ENCODE measurements at places on chromosomes 6 and 20. TPM values are rescaled to one million over a fixed set of nuclear protein-coding genes. Genes with fewer than 3 reads are reported as not detected.

PRPH2 gene
- total RNA-seq = not detected

CD93 gene
- total RNA-seq = 45.4 TPM

LKAAEAR1 gene
- total RNA-seq = not detected

TSBP1 gene
- total RNA-seq = not detected

FILIP1 gene
- 3.2 TPM for total RNA-seq

TFAP2D gene
- not detected for total RNA-seq

SOX18 gene
- 57.2 TPM for total RNA-seq

PAK5 gene
- total RNA-seq = 0.25 TPM

BMP6 gene
- 3.2 TPM for total RNA-seq

EPB41L2 gene
- 96.7 TPM for total RNA-seq

- H3K4me1 ChIP-seq = peaks cover 46% of the 10 kb centered on the region
- peak overlapping the region; percentile 98 for H3K27ac ChIP-seq
- H3K27me3 ChIP-seq = no peaks in the 10 kb centered on the region
- peak overlapping the region; percentile 22 for H3K4me3 ChIP-seq
- H3K36me3 ChIP-seq = peaks cover 52% of the 10 kb centered on the region
Measured at GRCh38 chr6:134169871-134170486, 117.6 kb upstream of the SLC2A12 start.

GRCh38 chr20:57781901-57782300 lies 72.1 kb upstream of the PMEPA1 start:
- no peak overlapping the region for H3K4me3 ChIP-seq
- DNase-seq = no peak
- H3K27me3 ChIP-seq = no peaks in the 10 kb centered on the region
- H3K36me3 ChIP-seq = no peaks in the 10 kb centered on the region

DNA sequence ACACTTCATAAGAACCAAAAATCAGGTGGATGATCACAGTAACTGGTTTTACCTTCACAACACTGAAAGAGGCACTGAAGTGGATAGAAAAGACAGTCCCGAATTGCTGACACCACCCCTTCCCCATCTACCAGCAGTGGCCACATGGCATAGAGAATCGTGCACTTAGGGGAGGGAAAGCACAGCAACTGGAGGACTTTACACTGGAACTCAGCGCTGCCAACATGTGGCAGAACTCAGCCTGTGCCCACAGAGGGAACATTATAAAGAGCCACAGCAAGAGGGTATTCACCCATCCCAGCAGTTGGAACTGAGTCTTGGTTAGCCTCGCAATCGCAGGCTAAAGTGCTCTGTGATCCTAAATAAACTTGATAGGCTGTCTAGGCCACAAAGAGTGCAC lies 6.5 kb upstream of the KIAA1586 start:
- H3K4me1 ChIP-seq = no peaks in the 10 kb centered on the region
- no peak for DNase-seq
- H3K27ac ChIP-seq = no peak overlapping the region
- H3K36me3 ChIP-seq = no peaks in the 10 kb centered on the region
- H3K27me3 ChIP-seq = no peaks in the 10 kb centered on the region

DNA sequence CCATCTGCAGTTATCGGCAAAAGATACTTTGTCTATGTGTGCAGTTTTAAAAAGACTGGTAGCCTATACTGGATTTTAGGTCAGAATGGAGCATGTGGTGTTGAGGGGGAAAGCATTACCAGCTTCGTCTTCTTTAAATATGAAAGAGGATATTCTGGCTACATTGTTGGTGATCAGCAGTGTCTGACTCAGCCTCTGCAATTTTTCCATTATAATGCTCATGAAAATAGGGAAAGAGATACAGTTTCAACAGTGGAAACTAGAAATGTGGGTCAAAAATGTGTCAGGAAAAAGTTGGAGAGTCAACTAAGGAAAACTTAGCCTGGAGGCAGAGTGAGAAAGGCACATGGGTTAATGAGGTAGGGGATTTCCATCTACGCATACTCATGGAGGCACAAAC lies 45.2 kb downstream of the HDGFL1 start:
- no peak overlapping the region for H3K27ac ChIP-seq
- no peak for DNase-seq
- peaks cover 13% of the 10 kb centered on the region for H3K4me1 ChIP-seq
- no peak overlapping the region for H3K4me3 ChIP-seq

DNA sequence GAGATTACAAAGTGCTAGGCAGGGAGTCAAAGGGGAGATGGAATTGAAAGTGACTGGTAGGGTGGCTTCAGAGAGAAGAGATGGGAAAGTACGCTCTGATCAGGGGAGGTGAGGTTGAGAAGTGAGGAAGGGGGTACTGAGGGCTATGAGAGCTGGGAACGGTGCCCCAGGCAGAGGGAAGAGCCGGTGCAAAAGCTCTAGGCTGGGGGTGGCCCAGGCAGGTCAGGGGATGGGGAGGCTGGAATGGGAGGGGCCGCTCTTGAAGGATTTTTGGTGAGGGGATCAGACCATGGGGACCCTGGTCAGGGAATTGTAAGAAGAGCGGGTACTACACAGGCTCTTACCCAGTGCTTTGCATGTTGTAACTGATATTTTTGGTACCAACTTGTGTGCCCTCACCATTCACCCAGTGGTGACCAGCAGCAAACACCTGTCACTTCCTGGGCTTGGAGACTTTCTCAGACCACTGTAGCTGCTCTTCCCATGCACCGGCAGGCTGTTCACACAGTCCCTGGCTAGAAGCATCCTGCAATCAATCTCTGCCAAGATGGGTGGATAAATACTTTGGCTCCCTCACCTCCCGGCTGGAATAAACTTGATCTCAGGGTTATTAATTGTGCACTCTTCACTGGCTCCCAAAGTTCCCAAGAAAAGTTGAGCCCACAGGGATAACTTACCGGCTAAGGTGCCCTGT lies 24.0 kb downstream of the PCK1 start:
- H3K36me3 ChIP-seq = no peaks in the 10 kb centered on the region
- DNase-seq = no peak
- no peak overlapping the region for H3K27ac ChIP-seq
- H3K27me3 ChIP-seq = no peaks in the 10 kb centered on the region

GRCh38 chr20:50870561-50871161 lies 60.6 kb downstream of the ADNP start:
- H3K36me3 ChIP-seq = no peaks in the 10 kb centered on the region
- H3K27me3 ChIP-seq = no peaks in the 10 kb centered on the region
- DNase-seq = no peak
- no peaks in the 10 kb centered on the region for H3K4me1 ChIP-seq
- H3K27ac ChIP-seq = no peak overlapping the region

- no peaks in the 10 kb centered on the region for H3K4me1 ChIP-seq
- H3K27ac ChIP-seq = no peak overlapping the region
- H3K27me3 ChIP-seq = no peaks in the 10 kb centered on the region
- no peaks in the 10 kb centered on the region for H3K36me3 ChIP-seq
- H3K4me3 ChIP-seq = no peak overlapping the region
Measured at GRCh38 chr6:115728171-115728570, 332.5 kb downstream of the FRK start.

- peak overlapping the region; percentile 13 for H3K4me3 ChIP-seq
- H3K27me3 ChIP-seq = no peaks in the 10 kb centered on the region
Measured at GRCh38 chr20:51456511-51457509, 85.7 kb downstream of the NFATC2 start.

DNA sequence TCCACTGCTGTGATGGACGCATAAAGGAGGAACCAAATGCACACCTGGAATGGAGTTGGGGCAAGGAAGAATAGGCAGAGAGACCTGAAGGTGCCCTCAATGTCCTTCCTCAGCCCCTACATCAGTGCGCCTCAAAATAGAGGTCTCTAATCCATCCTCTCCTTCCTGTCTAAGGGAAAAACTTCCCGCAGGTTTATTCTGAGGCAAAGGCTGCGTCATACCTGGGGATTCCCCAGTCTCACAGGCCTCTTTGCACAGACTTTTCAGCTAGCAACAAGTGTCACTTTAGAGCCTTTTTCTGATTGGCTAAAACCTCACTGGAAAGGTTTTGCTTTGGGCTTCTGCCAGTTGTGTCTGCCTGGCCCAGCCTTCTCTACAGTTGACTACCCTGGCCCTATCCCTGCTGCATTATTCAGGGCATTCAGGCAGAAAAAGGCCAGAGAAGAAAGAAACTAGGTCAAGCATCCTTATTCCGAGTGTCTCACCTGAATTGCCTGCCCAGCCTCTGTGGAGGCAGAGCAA lies 1.8 kb upstream of the HLA-DQB1 start:
- no peaks in the 10 kb centered on the region for H3K36me3 ChIP-seq
- no peaks in the 10 kb centered on the region for H3K4me1 ChIP-seq
- no peak overlapping the region for H3K4me3 ChIP-seq
- H3K27ac ChIP-seq = no peak overlapping the region

GRCh38 chr6:21527731-21528130 lies 65.8 kb upstream of the SOX4 start:
- H3K4me3 ChIP-seq = no peak overlapping the region
- H3K27me3 ChIP-seq = no peaks in the 10 kb centered on the region

DNA sequence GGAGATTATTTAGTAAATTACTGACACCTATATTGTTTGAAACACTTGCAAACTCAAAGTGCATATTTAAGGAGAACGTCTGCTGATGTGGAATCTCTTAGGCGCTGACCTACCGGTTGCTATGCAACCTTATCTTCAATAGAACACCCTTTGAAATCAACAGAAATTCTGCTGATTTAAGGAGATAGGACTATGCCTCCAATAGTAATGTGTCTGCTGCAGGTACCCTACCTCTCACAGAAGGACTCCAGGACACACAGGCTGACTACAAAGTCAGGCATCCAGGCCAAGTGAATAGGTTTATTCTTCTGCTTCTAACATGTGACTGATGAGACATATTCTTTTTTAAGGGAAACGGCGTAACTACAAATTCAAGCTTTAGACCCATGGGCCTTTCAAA lies 311.7 kb downstream of the CBLN4 start:
- H3K27me3 ChIP-seq = no peaks in the 10 kb centered on the region
- DNase-seq = no peak
- no peak overlapping the region for H3K4me3 ChIP-seq
- no peak overlapping the region for H3K27ac ChIP-seq

GRCh38 chr20:3689978-3690377 lies 8.2 kb upstream of the ADAM33 start:
- H3K4me1 ChIP-seq = peaks cover 26% of the 10 kb centered on the region
- no peak overlapping the region for H3K27ac ChIP-seq
- no peaks in the 10 kb centered on the region for H3K36me3 ChIP-seq
- H3K4me3 ChIP-seq = no peak overlapping the region
- no peak for DNase-seq

- no peaks in the 10 kb centered on the region for H3K4me1 ChIP-seq
- H3K4me3 ChIP-seq = no peak overlapping the region
- H3K36me3 ChIP-seq = no peaks in the 10 kb centered on the region
- no peaks in the 10 kb centered on the region for H3K27me3 ChIP-seq
- no peak for DNase-seq
Measured at GRCh38 chr20:17093782-17094181, 133.1 kb upstream of the PCSK2 start.

- H3K27me3 ChIP-seq = no peaks in the 10 kb centered on the region
- H3K4me1 ChIP-seq = no peaks in the 10 kb centered on the region
- no peak overlapping the region for H3K27ac ChIP-seq
- H3K4me3 ChIP-seq = no peak overlapping the region
Measured at GRCh38 chr6:161401587-161402309, 127.9 kb upstream of the AGPAT4 start.

GRCh38 chr6:105691081-105691480 lies 288.2 kb upstream of the PREP start:
- H3K27me3 ChIP-seq = no peaks in the 10 kb centered on the region
- no peak overlapping the region for H3K4me3 ChIP-seq
- H3K27ac ChIP-seq = no peak overlapping the region
- H3K4me1 ChIP-seq = peaks cover 18% of the 10 kb centered on the region
- H3K36me3 ChIP-seq = no peaks in the 10 kb centered on the region

DNA sequence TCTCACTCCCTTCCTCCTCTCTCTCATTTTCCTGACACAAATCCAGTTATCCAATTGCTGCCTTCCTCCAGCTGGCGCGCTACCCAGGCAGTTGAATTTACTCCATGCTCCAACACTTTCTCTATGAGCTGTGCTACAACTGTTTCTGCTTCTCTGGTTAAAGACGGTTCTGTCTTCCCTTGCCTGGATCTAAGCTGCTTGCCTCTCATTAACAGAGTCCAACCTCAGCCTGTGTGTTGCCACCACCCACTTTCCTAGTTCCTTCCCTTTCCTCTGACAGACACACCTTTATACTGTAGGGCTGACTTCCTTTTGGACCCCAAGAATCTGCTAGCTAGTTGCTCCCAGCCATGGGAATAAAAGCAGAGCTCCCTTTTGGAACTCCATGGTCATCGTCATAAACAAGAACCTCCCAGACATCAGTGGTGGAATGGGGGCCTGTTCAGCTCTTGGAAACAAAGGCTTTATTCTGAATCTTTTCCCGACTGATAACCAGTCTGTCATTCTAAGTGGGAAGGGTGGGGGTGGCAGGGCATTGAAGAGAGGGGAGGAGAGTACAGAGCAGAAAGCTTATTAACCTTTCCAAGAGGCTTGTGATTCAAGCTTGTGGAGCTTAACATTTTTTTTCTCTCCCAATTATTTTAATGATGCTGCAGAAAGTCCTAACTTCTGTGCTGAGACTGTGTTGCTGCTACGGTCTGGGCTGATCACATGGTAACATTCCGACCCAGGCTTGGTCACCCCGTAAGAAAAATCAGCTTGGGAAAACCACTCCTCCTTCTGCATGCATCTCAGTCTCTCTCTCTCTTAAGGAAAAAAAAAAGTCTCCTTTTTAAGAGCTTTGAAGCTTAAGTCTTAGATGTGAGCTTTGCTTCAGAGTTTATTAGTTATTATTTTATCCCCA lies 31.3 kb upstream of the BMP2 start:
- no peak overlapping the region for H3K4me3 ChIP-seq
- H3K36me3 ChIP-seq = no peaks in the 10 kb centered on the region
- no peak for DNase-seq

DNA sequence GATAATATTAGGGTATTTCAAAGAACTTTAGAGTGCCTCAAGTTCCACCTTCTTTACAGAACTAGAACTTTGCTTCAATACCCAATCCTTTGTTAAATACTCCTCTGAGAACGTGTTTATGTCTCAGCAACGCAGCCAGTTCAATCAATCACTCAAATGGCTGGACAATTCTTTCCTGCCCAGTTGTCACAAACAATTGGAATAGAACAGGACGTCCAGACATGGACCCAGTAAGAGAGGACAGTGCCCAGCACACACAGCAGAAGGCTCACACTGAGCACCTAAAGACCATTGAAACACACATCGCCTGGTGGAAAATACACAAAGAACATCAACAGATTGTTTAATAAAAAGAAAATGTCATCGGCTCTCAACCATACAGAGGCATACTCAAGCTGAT lies 140.6 kb downstream of the TTLL2 start:
- H3K27ac ChIP-seq = no peak overlapping the region
- H3K4me3 ChIP-seq = no peak overlapping the region
- no peaks in the 10 kb centered on the region for H3K36me3 ChIP-seq
- no peaks in the 10 kb centered on the region for H3K4me1 ChIP-seq
- H3K27me3 ChIP-seq = no peaks in the 10 kb centered on the region

DNA sequence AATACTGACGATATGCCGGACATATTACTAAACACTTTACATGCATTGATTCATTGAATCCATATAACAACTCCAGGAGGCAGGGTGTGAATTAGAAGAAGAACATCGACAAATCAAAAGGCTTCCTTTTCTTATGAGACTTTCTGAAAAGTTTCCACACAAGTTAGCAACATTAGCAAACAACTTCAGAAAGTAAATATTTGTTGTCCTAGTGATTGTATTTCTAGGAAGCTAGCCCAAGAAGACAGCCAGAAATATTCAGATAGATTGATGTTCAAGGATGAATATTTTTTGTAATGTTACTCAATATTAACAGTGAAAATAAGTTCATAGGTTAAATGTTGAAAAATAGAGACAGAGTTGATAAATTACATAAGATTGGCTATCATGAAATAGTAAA lies 120.6 kb downstream of the GFRAL start:
- DNase-seq = no peak
- no peak overlapping the region for H3K27ac ChIP-seq
- no peak overlapping the region for H3K4me3 ChIP-seq
- H3K36me3 ChIP-seq = no peaks in the 10 kb centered on the region
- no peaks in the 10 kb centered on the region for H3K4me1 ChIP-seq
